ENCODE measurements at places on chromosomes 5 and 9.

GRCh38 chr9:73183428-73183827 is 31.8 kb downstream of the ANXA1 start:
- no peak for DNase-seq

DNA sequence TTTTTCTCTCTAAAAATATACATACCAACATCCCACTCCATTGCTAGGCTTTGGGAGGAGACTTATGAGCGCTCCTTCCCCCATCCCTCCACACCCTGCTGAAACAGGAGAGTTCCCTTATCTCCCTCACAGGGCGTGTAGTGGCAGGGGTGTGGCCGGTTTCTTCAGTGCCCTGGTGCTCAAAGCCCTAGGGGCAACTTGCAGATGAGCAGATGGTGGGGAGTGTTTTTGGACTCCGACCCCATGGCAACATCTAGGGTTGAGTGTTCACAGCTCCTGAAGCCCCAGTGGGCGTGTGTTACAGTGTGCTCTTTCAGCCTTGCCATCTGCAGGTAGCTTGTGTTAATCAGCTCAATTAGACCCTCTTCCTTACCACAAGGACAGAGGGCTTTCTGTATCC is 409.5 kb downstream of the MAT2B start:
- no peak for DNase-seq

DNA sequence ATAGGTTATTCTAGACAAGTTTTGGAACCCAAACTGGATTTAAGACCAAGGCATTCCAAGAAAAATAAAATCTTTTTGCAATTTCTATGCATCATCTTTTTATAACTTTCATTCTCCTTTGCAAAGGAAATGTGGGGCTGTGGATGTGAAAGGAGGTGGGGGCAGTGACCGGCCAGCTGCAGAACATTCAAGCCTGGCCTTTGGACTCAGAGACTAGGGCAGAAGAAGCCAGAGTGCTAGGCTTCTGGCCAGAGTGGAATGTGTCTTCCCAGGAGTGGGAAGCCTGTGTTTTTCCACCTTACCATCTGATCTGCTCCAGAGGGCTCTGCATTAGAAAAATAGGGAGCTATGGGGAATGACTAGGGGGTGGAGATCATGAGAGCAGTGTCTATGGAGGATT is 148.5 kb downstream of the C9orf152 start:
- DNase-seq = no peak

GRCh38 chr9:98085944-98086343 is 29.4 kb downstream of the NANS start:
- no peak for DNase-seq

- no peak for DNase-seq
These were observed 15.2 kb downstream of the ENHO start for GRCh38 chr9:34507556-34507955.

GRCh38 chr5:133729800-133730199 is 117.5 kb upstream of the FSTL4 start:
- no peak for DNase-seq

DNA sequence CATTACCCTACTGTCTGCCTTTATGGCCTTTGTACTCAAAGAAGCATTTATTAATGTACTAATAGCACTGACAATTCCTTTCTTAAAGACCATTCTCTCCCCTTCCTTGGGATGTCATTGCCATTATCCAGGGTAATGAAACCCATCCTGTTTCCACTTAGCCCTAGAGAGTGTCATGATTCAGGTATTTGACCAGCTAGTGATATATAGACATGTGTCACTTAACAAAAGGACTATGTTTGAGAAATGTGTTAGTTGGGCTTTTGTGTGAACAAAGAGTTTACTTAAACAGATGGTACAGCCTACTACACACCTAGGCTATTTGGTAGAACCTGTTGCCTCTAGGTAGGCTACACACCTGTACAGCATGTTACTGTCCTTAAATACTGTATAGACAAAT is 2.0 kb downstream of the ATP6V0E1 start:
- no peak for DNase-seq

GRCh38 chr5:95114902-95115301 is 170.0 kb downstream of the MCTP1 start:
- no peak for DNase-seq

GRCh38 chr9:109652971-109653370 is 127.0 kb upstream of the PALM2AKAP2 start:
- DNase-seq = no peak

- DNase-seq = no peak
These were observed 186.2 kb downstream of the DRD1 start for GRCh38 chr5:175257847-175258194.

DNA sequence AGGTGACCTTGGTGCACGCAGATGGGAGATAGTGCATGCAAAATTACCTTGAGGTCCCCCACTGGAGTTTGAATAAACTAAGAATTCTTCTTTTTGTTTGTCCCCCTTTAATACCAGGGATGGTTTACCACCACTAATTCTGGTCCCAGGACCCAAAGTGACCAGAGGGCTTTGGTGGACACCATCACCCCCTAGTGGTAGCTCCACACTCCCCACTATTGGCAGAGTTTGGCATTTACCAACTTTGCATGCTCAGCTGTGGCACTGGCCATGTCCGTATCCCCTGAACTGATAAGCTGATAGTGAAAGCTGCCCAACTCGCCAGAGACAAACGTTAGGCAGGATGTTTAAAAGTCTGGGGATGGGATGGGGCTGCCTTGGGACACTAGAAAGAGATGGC is 3.3 kb downstream of the ASTN2 start:
- no peak for DNase-seq

GRCh38 chr9:131657456-131657855 is 82.4 kb downstream of the RAPGEF1 start:
- no peak for DNase-seq

DNA sequence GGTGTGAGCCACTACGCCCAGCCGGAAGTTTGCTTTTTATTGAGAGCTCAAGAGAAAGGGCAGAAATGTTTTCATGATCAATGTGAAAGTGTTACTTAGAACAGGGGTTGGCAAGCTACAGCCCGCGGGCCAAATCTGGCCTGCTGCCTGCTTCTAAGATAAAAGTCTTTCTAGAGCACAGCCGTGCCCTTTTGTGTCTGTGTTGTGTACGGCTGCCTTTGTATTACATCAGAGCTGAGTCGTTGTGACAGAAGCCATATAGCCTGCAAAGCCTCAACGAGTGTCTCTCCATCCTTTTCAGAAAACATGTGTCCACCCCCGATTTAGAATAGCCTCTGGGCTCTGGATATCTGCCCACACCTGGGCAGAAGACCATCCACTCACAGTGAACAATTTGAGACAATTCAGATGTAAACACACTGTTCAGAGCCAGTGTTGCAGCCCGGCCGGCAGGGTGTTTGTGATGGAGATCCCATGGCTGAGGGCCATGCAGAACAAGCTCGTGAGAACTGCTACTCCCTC is 28.8 kb downstream of the AK8 start:
- no peak for DNase-seq

DNA sequence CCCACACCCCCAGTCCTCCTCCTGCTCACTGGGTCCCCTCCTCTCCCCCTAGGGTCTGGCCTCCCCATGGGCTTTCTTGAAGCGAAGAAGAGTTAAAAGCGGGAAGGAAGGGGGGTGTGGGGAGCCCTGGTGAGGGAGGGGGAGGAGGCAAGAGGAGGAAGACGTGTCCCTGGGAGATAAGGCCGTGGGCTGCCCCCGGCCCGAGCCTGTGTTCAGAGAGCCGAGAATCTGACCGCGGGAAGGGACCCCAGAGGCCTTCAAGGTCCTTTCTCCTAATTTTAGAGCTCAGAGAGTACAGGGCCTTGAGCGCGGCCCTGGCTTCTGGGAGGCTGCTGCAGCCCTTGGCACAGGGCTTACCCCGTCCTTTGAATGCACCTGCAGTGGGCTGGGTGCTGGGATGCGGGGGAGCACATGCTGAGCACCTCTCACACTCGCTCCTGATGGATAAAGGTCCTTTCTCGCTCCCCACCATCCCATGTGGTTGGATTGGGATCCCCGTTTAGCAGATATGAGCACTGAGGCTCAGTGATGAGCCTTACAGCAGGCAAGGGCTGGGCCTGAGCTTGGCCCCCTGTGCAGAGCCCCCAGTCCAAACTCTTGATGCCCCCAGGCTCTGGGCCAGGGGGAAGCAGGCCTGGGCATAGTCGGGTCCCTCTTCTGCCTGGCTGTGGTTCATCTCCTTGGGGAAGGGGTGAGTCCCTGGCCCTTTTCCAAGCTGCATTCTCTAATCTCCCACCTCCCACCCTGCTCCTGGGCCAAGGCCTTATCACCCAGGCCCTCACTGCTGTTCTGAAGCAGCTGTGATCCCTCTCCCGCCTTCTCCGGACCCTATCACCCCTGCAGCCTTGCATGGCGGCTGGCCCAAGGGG is 5.9 kb downstream of the GFI1B start:
- DNase-seq = no peak

DNA sequence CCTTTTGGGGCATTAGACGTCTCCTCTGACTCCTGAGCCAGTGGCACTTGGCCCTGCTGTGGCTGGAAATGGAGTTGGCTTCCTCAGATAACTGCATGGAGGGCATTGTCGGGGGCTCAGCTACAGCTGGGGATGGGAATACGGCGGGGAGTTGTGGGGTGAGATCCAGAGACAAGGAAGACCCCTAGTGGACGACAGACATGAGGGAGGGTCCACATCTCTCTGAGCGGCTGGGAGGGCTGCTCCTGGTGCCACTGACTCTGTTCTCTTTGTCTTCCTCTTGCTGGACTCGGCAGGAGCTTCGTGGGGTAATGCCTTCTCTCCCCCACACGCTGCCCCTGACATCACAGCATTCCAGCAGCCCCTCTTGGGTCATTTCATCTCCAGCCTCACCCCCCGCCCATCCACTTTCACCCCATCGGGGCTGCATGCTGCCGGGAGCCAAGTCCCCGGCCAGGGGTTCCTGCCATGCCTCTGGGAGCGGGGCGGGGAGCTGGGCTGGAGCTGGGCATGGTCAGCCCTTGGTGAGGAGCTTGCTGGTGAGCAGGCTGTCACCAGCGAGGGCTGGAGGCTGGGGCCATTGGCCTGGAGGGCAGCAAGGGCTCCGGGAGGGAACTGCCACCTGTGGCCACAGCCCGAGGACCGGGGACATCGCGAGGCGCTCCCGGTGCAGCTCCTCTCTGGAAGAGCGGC is 172.3 kb downstream of the CACNA1B start:
- DNase-seq = peak; percentile 5

- no peak for DNase-seq
These were observed 117.5 kb downstream of the FGF1 start for GRCh38 chr5:142568283-142568995.

GRCh38 chr5:17118631-17119030 is 98.8 kb upstream of the BASP1 start:
- peak; percentile 24 for DNase-seq

GRCh38 chr5:172777881-172778814 is 7.2 kb upstream of the DUSP1 start:
- no peak for DNase-seq

DNA sequence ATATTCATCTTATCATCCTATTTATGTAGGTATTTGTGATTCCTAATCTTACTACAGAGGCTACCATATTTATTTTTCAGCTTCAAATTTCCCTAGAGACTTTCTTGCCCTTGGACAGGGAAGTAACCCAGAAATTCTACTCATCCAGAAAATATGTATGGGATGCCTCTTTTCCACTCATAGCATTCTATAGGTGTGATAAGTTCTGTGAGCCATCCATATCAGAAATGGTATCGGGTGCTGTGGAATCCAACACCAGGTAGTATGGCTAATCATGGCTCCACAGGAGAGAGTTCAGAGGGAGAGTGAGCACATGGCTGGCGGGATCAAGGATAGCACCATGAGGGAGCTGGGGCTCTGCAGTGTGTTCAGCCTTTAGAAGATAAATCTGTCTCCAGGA is 349.3 kb upstream of the ACTBL2 start:
- DNase-seq = no peak

DNA sequence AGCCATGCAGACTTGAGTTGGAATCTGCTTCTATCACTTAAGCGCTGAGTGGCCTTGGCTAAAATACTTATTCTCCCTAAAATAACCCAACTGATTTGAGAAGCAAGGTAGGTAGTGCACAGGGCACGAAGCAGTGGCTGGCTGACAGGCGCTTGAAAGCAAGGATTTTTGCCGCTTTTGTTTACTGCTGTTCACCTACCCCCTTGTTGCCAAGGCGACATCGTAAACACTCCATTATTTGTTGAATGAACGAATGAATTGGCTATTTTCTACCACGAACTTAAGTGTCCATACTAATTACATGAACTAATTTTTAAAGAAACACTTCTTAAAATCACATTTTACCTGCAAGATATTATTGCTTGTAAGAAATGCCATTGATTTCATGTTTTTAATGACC is 98.0 kb downstream of the ANKH start:
- DNase-seq = no peak

DNA sequence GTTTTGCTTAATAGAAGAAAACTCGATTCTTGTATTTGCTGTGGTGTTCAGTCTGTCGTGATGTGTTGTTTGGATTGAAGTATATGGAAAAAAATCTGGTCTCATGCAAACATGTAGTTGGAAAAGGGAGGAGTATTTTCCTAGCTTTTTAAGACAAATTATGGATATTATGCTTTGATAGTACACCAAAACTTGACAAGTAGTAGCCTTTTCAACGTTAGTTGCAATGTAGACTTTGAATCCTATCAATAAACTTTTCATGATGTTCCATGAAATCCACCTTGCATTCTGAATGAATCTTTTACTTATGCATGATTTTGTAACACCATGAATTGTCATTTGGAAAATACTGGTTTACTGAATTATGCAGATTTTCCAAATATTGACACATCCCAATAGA is 64.2 kb downstream of the LHX2 start:
- no peak for DNase-seq

GRCh38 chr5:174412941-174413340 is 311.4 kb upstream of the MSX2 start:
- DNase-seq = no peak

- DNase-seq = no peak
These were observed 22.6 kb downstream of the PTBP3 start for GRCh38 chr9:112310826-112311225.

GRCh38 chr5:392431-392988 is 50.5 kb upstream of the EXOC3 start:
- DNase-seq = peak; percentile 87

DNA sequence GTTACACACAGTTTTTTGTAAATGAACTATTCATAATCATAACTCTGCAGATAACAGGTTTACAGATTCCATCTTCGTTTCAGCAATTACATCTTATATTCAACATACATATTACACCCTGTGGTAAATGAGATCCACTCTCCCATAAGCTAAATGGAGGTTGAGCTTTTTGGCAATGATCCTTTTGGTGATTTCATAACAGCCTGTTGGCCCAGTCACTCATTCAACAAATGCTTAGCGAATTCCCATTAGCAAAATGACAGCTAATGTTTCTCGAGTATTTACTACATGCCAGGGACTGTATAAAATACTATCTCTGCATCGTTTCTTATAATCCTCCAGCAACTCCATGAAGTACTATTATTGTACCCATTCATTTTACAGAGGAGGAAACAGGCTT is 25.4 kb upstream of the AGXT2 start:
- no peak for DNase-seq

DNA sequence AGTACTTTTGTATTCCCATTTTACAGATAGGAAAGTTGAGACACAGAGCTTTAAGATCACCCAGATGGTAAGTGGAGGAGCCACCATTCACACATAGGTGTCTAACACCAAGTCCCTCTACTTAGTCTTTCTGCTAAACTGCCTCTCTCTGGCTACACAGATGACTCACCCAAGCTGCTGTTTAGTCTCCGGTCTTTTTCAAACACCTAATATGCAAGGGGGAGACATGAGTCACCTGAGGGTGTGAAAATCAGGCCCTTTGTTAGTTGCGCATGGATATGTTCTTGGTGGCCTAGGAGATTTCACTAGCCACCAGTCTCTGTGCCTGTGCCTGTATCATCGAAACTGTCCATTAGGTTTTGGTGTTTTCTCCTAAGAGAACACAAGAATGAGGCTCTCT is 117.8 kb downstream of the MAST4 start:
- DNase-seq = no peak

GRCh38 chr9:33468797-33469621 is 4.7 kb downstream of the NOL6 start:
- DNase-seq = no peak
